Skeletal muscle tissue (tissue), 5 donors: ENCODE measurements at places on chromosomes 1 and 21. TPM values are rescaled to one million over a fixed set of nuclear protein-coding genes. Genes with fewer than 3 reads are reported as not detected.

The ARHGAP30 gene
- total RNA-seq, result 4.2 TPM

The GPR25 gene
- not detected for total RNA-seq

The SLC16A4 gene
- total RNA-seq, result 12.5 TPM

The ALPL gene
- 1.0 TPM for total RNA-seq

The RUNX3 gene
- under 0.01 TPM for total RNA-seq

The C1orf226 gene
- 0.52 TPM for total RNA-seq

The LRRC3 gene
- total RNA-seq, result 0.52 TPM

The SPRR4 gene
- not detected for total RNA-seq

The FMOD gene
- 58.5 TPM for total RNA-seq

The CHIA gene
- total RNA-seq, result not detected

The ITLN2 gene
- total RNA-seq, result not detected

The ARHGEF16 gene
- total RNA-seq, result 0.52 TPM

The SLC6A17 gene
- total RNA-seq, result 0.52 TPM

The PLCH2 gene
- under 0.01 TPM for total RNA-seq

The KISS1 gene
- not detected for total RNA-seq

The S100A13 gene
- total RNA-seq, result 55.3 TPM

The SPRR5 gene
- total RNA-seq, result not detected

The IBA57 gene
- total RNA-seq, result 3.1 TPM

The ZBTB18 gene
- 58.5 TPM for total RNA-seq

The HSD3B1 gene
- total RNA-seq, result not detected

The S100A7A gene
- not detected for total RNA-seq

The TAS1R3 gene
- total RNA-seq, result 1.6 TPM

The IPO9 gene
- 19.3 TPM for total RNA-seq

The RIPPLY3 gene
- total RNA-seq, result not detected

The EFNA1 gene
- 13.0 TPM for total RNA-seq

The RERE gene
- total RNA-seq, result 212 TPM

The FLG2 gene
- not detected for total RNA-seq

The FCGR2B gene
- total RNA-seq, result 0.52 TPM

The LEMD1 gene
- not detected for total RNA-seq

The MOB3C gene
- 14.1 TPM for total RNA-seq

The KRTAP12-2 gene
- not detected for total RNA-seq

The SPRR3 gene
- not detected for total RNA-seq

The PCBP3 gene
- total RNA-seq, result not detected

The VASH2 gene
- 11.5 TPM for total RNA-seq

The ITSN1 gene
- 21.4 TPM for total RNA-seq

The ZBTB8B gene
- under 0.01 TPM for total RNA-seq

The ANKRD45 gene
- total RNA-seq, result not detected

The CBS gene
- 7.3 TPM for total RNA-seq
